ENCODE measurements at places on chromosomes 7 and 10. TPM values are rescaled to one million over a fixed set of nuclear protein-coding genes. Genes with fewer than 3 reads are reported as not detected.

The FOXK1 gene
- total RNA-seq: 35.6 TPM

DNA sequence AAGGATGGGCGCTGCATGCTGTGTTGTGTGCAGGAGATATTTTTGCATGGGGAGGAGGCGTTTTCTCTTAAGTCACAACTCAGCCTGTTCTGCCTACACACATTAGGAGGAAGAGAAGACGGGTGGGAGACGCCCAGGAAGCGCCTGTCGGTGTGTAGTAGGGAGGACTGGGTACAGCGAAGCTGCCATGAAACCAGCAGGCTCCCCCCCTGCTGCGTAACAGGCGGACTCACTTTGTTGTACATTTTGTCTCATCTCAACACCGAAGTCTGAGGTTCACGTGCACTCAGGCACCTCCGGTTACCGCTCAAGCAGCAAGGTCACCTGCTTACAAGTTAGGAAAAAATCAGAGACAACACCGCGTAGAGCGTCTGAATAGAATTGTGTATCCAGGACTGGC lies 56.3 kb downstream of the CRTAC1 start:
- DNase-seq: no peak

DNA sequence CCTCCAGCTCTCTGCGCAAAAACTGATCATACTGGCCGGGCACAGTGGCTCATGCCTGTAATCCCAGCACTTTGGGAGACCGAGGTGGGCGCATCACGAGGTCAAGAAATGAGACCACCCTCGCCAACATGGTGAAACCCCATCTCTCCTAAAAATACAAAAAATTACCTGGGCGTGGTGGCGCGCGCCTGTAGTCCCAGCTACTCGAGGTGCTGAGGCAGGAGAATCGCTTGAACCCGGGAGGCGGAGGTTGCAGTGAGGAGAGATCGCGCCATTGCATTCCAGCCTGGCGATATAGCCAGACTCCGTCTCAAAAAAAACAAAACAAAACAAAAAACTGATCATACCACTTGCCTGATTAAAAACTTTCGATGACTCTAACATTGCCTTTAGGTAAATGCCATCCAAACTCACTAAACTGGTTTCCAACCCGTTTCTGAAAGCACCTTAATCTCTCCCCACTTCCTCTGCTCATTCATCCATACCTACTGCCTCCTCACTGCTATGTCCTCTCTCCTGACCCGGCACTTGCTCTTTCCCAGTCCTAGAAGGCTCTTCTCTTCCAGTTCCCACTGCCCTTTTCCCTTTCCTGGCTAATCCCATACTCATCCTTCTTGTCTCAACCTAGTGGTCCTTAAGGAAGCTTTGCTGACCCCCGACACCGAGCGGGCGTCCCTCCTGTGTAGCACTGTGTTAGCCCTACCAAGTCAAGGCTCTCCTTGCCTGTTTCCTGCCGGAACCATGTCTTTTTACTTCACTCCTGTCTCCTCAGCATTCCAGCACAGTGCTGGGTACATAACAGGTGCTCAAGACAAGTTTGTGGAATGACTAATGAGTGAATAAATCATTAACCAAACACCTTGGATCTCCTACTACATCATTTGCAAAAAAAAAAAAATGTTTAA lies 686 bp upstream of the MIOS start:
- DNase-seq: no peak

- DNase-seq: no peak
These were observed 267.9 kb downstream of the SUGCT start for GRCh38 chr7:40402661-40403060.

The ZNF804B gene
- not detected for total RNA-seq

The TEX47 gene
- not detected for total RNA-seq

- no peak for DNase-seq
These were observed 260.0 kb upstream of the NRP1 start for GRCh38 chr10:33594475-33594874.

DNA sequence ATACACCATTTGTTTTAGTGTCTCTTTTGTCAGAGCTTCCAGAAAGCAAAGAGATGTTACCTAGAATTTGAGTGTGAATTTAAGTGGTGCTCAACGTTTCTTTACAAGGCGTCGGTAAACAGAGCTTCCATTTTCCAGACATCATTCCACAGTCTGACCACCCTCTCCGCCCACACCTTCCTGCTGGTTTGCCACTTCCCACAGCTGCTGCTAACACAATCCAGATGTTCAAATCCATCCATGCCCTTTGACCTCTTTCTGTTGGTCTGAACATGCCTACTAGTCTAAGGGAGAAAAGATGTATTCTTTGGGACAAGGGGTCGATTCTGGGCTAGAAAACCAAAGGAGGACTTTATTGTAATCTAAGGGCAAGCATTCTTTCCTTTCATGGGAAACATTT lies 86.1 kb downstream of the FAM107B start:
- DNase-seq: no peak

- DNase-seq: no peak
These were observed 125.5 kb downstream of the GRM3 start for GRCh38 chr7:86768967-86769760.
